ENCODE measurements at places on chromosomes 4 and X.

- DNase-seq: no peak
Measured at GRCh38 chr4:94349193-94349592, 6.6 kb upstream of the HPGDS start.

- DNase-seq: no peak
Measured at GRCh38 chr4:181688872-181689271, 554.3 kb upstream of the TENM3 start.

DNA sequence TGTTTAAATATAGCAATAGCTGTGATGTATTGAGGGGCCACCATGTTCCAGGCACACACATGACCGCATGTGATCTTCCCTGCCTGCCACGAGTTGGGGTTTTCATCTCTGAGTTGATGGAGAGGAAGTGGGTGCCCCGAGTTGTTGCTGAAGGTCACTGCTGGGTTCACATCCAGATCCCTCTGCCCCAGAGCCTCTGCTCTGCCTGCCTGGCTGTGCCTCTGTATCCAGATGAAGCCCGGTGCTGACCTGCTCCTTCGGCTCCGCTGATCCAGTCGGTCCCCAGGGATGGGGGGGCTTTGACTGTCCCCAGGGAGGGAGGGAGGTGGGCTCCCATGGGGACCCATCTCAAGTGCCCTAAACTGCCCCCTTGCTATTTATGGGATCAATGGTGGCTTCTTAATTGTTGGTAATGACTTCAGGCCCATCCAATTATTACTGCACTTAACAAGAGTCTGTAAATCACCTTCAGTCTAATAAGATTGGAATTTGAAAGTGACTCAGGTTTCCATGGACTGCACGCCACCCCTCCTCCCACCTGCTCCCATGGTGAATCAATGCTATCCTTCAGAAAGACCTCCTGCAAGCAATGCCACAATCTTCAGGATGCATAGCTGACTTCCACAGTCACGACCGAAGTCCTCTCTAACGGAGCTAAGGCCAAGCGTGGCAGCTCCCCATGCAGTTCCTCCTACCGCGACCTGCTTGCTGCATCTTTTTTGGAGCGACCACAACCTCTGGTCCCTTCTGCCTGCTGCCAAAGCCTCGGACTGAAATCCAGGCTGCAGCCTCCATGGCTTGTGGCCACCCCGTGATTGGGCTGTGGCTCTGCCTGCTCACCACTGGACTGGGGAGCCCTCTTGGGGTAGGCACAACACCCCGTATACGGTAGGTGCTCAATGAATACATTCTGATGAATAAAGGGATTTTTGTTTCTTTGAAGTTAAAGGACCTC is 73.1 kb downstream of the CPZ start:
- DNase-seq: no peak

DNA sequence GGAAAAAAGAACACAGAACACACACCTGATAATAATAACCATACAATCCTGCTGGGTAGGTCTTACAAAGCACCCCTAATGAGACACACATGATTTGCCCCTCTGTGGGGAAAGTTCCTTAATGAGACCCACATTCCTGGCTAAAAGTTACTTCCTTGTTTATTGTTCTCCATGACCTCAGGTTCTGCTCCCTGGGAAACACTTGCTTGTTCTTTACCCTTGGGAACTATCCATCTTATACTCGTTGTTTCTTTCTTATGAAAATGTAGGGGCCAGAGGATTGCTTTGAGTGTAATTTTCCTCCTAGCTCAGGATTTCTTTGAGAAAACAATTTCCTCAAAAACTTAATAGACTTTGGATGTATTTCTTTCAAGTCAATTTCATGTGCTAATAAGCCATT is 52.1 kb upstream of the PCDH10 start:
- DNase-seq: no peak

GRCh38 chr4:76993787-76994641 is 44.5 kb downstream of the SEPTIN11 start:
- DNase-seq: peak; percentile 59

Measured in NCI-H524 treated with DMSO at 0.1 percent for 48 hours (cell line).